ENCODE measurements at places on chromosomes 12 and 14.

DNA sequence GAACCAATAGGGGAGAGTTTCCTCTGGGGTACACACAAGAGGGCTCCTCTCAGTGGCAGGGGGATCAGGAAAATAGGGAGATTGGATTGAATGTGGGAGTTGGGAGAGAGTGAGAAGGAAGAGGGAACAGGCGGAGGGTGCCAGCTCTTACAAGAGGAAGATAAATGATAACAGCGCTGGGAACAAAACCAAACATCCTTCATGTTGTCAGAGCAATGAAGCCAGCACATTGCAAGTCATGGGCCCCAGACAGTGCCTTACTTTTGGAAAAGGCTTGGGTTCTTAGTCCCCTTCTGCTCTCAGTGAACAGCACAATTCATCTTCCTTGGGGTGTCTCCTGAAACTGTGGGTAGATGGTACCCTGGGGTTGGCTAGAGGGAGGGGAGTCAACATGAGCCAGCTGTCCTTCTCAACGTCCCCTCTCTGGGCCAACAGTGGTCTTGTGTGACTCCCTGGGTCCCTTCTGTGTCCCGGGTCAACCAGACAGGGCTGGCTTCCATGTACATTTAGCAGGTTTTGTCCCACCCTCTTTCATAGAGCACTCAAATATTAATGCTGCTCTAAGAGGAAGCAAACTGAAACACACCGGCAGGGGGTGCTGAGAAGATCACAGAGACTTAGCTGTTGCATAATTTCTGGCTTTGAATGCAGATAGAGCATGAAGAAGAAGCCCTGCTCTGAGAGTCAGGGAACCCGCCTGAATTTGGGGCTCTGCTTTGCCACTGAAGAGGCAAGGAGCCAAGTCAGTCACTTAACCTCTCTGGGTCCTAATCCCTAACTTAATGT is 138.5 kb downstream of the ESRRB start:
- peak; percentile 45 for ATAC-seq

DNA sequence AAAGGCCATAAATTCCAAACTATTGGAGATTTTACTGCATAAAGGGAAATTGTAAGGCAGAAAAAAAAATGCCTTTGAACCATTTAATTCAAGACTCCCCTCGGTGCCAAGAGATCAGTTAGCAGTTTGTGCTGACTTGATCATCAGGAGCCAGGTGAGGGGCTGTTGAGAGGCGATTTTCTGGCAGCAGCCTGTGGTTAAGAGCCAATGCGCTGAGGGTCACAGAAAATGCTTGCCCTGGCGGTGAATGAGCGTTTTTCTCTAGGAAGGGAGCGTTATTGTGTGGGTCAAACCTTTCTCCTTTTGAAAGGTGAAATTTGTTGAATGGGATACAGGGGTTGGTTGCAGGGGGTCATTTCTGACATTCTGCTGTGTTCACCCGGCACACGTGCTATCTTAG is 4.7 kb downstream of the SRRM4 start:
- no peak for ATAC-seq

DNA sequence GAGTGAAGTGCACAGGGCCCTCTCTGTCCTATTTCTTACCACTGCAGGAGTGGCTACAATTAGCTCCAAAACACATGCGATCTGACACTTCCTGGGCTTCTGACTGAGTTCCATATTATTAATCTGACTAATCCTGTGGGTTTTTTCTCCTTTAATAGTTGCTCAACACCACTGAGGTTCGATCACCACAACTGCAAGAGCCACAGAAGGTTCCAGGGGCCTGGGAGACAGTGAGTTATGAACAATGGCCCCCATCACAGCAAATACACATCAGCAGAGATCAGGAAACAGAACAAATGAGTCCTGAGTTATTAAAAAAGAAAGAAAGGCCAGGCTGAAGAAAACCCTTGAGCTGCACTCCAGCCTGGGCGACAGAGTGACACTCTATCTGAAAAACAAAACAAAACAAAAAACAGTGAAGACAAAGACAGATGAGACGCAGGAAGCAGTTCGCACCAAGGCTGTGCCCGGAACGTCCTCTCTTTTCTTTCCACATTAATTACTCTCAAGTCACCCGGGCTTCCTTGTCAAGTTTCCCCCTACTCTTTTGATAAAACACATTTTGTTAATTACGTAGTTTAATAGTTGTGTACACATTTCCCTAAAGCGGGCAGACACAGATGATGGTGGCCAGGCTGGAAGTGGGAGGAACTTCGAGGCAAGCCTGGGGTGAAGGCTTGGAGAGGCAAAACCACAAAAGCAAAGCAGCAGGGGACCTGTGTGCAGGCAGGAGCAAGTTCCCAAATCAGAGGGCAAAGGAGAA is 42.7 kb downstream of the CDC42BPB start:
- ATAC-seq, result no peak

DNA sequence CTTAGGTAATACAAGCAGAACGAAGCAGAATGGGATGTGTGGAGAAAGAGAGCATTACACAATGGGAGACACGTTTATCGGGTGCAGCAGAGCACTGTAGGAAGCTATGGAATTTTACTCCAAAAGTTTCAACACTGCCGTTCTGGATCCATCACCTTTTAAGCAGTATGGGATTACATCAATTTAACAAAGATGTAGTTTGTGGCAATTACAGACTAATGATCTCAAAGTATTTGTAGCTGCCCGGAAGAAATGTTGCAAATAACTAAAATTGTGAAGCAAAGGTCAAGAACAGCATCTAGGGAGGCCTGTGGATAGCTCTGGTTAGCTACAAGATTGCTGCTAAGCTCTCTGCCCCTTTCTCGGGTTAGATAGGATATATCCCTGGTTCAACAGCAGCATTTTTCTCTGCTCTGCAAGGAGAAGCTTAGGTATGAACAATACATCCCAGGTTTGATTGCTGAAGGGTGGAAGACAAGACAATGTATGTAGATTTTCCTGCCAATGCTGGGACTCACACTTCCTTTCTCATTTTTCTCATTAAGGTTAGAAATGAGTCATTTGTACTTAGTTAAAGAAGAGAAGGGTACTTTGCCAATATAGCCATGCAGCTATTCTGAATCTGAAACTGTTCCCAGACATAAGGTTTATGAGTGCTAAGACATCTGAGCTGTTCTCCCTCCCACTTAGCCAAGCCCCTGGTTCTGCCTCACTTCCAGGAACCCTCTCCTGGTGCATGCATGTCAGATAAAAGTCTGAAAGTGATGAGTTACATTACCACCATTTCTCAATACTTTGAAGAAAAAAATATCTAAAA is 75.0 kb upstream of the HIF1A start:
- ATAC-seq, result peak; percentile 38

- no peak for ATAC-seq
These were observed 1.9 kb downstream of the ASCL1 start for GRCh38 chr12:102959391-102959790.

DNA sequence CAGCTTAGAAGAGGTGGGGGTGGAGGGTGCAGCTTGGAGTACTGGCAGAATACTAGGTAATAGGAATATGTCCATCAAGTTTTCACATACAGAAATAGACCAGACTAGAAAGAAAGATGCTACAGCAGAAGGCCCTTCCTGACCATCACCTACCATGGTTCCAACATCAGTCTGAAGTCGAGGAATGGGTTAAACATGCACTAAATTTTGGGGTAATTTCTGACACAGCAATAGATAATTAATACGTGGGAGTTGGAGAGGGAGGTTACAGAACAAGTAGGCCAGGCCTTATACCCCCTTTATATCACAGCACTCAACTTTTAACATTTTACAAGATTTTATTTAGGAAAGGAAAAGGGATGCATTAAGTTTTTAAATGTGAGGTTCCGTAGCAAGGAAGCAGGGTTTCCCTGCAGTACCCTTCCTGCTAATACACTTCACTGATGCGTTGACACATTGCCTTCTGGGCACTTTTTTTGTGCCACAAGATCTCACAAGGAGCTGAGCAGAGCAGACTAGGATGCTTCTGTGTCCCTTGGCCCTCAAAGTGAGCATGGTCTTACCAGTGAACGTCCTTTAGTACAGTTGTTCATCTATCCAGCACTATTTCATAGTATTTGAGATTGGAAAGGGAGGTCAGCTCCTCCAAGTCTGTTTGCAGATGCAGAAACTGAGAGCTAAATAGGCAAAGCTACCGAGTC is 50.8 kb downstream of the EID3 start:
- ATAC-seq, result no peak

GRCh38 chr12:59056966-59057365 is 136.7 kb upstream of the LRIG3 start:
- ATAC-seq, result no peak

GRCh38 chr12:19115285-19115684 is 14.2 kb upstream of the PLEKHA5 start:
- ATAC-seq, result no peak

DNA sequence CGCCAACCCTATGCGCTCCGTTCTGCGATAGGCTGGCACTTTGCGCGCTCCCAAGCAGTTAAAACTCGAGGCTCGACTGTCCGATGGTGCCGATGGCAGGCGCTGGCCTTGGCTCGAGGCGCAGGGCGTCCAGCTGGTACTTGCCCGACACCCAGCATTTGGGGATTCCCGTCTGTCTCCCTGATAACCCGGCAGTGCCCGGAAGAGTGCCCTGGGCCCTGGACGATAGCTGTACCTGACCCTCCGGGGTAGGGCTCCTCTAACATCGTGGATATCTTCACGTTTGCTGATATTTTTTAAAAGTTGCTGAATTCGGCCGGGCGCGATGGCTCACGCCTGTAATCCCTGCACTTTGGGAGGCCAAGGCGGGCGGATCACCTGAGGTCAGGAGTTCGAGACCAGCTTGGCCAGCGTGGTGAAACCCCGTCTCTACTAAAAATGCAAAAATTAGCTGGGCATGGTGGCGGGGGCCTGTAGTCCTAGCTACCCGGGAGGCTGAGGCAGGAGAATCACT is 908 bp upstream of the WIF1 start:
- ATAC-seq, result no peak

GRCh38 chr12:103751600-103751999 is 89.4 kb downstream of the NT5DC3 start:
- ATAC-seq, result no peak

DNA sequence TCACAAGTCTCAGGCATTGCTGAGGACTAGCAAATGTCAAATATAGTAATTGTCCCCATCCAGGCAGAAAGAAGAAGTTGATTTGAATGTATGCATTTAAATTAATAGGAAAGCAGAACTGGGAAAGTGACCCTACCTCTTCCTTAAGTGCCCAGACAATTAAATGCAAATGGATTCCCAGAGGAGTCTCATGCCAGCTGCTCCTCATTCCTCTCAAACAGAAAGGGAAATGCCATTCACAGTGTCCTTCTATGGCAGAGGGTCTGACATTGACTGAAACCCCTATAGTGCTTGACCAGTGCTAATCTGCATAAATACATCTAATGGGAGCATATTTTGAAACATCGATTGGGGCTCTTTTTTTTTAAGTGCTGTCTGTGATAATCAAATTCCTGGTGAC is 292.4 kb upstream of the SEL1L start:
- ATAC-seq, result no peak

DNA sequence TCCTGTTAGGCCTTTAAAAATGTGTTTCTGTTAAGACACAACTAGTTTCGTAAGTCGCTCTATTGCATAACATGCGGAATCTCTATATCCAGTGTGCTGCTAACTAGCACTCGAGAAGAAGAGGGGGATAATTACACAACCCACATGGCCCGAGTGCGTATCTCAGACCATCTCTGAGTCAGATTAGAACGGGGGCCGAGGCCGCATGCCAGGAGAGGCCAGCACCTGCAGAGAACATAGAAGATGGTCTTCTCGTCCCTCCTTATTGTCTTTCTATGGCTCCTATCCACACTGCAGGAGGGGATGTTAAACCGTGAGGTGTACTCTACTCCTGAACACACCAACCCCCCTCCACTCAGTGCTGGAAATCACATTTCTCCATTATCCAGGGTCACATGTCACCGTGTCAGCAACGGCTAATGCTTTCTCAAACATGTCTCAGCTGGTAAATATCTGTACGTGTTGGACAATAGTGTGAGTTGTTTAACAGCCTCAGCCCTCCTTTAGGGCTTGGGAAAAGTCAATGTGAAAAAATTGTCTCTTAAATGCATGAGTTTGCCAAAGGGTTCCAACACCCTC is 56.3 kb downstream of the CCDC88C start:
- ATAC-seq, result peak; percentile 85

GRCh38 chr12:128929057-128929456 is 75.8 kb downstream of the GLT1D1 start:
- no peak for ATAC-seq

GRCh38 chr14:93969082-93969828 is 7.1 kb downstream of the ASB2 start:
- ATAC-seq, result no peak

- no peak for ATAC-seq
These were observed 478.0 kb downstream of the RMST start for GRCh38 chr12:97940629-97941028.

- peak; percentile 24 for ATAC-seq
These were observed 711 bp downstream of the MARS1 start for GRCh38 chr12:57488402-57489156.

- no peak for ATAC-seq
These were observed 1.7 kb upstream of the RAD52 start for GRCh38 chr12:951176-951575.
